Activated CD4-positive, alpha-beta T cell treated with anti-CD3 and anti-CD28 coated beads for 36 hours (primary cell): ENCODE measurements at places on chromosomes 12 and 14. TPM values are rescaled to one million over a fixed set of nuclear protein-coding genes. Genes with fewer than 3 reads are reported as not detected.

GRCh38 chr12:71551529-71551928 is 111.9 kb downstream of the LGR5 start:
- no peak for DNase-seq

- no peak for DNase-seq
Measured at GRCh38 chr14:104094056-104094708, 8.7 kb downstream of the ASPG start.

DNA sequence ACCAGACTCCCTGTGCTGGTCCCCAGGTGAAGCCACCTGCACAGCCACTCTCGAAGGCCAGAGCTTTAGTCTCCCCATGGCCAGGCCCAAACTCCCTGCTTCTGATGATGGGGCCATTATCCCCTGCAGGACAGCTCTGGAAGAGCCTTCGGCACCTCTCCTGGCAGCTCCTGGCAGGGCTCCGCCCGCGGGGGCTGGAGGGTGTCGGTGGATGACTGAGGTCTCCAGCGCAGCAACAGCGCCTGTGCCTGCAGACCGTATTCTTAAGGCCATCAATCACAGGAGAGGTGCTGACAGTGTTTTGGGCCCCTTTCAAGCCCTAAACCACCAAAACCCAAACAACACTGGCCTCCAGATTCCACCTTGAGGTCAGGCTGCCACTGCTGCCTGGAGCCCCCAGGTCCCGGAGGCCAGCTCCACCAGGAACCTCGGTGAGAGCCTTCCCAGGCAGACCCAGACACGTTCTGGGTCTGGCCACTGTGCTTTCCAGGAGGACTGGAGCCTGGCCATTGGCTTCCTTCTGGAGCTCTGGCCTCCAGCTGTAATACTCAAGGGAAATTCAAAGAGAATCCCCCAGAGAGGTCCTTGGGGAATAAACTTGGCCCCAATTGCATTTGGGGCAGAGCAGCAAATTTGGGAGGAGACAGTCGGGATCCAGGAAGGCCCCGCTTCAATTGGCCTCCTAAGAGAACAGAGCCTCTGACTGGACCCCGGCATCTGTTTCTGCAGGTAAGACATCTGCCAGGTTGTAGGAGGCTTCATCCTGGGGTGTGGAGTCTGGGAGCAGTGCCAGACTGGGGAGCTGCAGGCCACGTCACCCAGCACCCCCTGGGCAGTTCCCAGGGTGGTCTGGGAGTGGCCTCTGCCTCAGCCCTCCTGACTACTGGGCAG is 210.6 kb upstream of the RTL1 start:
- no peak for DNase-seq

Gene KRT75
- not detected for total RNA-seq

GRCh38 chr14:59214702-59215302 is 26.3 kb downstream of the DAAM1 start:
- no peak for DNase-seq

DNA sequence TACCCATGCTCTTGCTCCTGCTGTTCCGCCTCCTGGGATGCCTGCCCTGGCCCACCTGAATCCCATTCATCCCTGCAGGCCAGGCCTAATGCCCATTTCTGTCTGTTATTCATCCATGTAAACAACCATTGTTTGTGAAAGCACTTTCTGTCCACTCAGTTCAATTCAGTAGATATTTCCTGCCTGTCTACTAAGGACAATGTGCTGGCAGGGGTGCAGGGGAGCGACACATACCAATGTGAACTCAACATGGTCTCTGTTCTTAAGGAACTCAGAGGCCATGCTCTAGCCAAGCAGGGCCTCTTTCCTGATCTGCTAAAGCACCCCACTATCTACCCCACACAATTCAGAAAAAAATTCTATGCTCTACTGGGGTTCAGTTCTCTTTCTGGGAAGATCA is 88.5 kb upstream of the ZFP36L1 start:
- no peak for DNase-seq
